ENCODE measurements at places on chromosomes 1 and 21.

- DNase-seq = peak; percentile 20
Measured at GRCh38 chr1:224959115-224959514, 29.6 kb downstream of the DNAH14 start.

- peak; percentile 63 for DNase-seq
Measured at GRCh38 chr1:96596226-96596922, 125.2 kb upstream of the PTBP2 start.

- DNase-seq = no peak
Measured at GRCh38 chr1:53134042-53134485, 8.4 kb downstream of the SLC1A7 start.

DNA sequence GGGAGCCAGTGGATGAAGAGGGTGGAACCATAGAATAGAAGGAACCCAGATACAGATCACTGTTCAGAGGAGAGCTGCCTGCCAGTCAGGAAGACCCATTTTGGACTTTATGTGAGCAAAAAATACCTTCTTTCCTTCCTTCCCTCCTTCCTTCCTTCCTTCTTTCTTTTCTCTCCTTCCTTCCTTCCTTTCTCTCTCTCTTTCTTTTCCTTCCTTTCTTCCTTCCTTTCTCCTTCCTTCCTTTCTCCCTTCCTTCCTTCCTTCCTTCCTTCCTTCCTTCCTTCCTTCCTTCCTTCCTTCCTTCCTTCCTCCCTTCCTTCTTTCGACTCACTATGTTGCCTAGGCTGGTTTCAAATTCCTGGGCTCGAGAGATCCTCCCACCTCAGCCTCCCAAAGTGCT is 22.1 kb upstream of the FMOD start:
- no peak for DNase-seq

GRCh38 chr1:229810961-229811360 is 184.9 kb downstream of the URB2 start:
- DNase-seq = no peak

All from HepG2 (cell line).